ENCODE measurements at places on chromosomes 3 and 15. TPM values are rescaled to one million over a fixed set of nuclear protein-coding genes. Genes with fewer than 3 reads are reported as not detected.

The HHLA2 gene
- polyA plus RNA-seq, result 25.6 TPM

DNA sequence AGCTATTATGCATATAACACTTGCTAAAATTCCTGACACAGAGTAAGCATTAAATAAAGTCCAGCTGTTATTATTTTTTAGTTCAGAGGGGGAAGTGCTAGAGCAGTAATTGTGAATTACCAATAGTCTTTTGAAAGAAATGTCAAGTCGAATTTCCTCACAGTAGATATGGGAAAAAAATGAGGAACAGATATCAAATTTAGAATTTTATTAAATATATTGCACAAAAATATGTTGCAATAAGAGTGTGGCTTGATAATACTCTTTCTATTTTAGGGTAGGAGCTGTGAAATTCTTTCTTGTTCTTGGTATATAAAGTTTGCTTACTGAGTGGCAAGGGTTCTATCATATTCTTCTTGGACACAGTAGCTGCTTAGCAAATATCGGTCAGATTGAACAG lies 181.3 kb downstream of the NFKBIZ start:
- no peak for DNase-seq

The PRKCD gene
- polyA plus RNA-seq, result 24.9 TPM

The CRYBG3 gene
- polyA plus RNA-seq, result 23.6 TPM

DNA sequence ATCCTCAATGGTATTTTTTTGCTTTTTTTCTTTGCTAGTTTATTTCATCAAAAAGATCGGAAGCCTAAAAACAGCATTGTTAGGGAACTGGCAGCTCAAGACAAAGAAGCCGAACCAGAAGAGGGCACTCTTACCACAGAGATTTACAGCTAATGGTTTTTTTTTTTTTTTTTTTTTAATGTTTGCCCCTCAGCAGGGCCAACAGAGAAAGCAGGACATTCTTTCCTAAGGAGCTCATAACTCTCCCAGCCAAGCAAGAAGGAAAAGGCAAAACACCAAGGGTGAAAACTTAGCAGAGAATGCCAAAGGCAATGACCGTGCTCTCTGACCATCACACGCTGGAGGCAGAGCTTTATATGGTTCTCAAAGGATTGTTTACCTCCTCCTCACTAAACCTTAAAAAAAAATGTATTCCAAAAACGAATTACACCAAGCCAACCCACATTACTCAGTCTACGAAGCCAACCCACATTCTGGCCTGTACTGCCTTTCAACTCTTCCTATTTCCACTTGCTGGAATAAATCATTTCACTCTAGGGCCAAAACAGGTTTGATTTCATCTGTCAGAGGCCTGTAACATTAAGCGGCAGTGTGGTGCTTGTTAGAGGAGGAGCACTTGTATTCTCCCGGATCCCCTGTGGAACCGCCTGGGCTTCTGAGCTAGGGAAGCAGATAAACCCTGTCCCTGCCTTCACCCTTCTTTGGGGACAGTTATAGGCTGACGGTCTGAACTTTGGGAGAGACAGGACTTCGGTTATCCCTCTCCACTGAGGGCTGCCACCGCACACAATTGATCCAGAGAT lies 35.6 kb upstream of the GYG1 start:
- DNase-seq, result peak; percentile 58

The CACNA2D2 gene
- polyA plus RNA-seq, result 18.6 TPM

The ROPN1 gene
- 0.12 TPM for polyA plus RNA-seq

- peak; percentile 40 for DNase-seq
These were observed 90.7 kb downstream of the IGF2BP2 start for GRCh38 chr3:185733980-185734724.

- DNase-seq, result no peak
These were observed 2.2 kb downstream of the CHRNA5 start for GRCh38 chr15:78567531-78567930.

The POU1F1 gene
- not detected for polyA plus RNA-seq

DNA sequence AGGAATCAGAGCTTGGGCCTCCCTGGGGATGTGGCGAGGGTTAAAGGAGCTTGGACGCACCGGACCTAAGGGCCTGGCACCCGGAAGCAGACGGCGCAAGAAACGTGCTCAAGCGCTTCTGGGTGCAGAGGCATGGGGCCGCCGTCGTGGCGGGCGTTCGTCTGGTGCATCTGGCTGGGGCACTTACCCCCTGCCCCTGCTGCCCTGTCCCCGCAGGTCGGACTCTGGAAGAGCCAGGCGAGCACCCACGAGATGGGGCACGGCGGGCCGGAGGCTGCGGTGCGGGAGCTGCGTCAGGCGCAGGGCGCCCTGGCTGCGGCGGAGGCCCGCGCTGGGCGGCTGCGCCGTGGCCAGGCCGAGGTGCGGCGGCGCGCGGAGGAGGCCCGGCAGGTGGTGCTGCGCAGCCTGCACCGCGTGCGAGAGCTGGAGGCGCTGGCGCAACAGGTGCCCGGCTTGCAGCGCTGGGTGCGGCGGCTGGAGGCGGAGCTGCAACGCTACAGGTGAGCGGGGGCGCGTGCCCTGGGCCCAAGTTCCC lies 2.5 kb downstream of the EFCC1 start:
- no peak for DNase-seq

DNA sequence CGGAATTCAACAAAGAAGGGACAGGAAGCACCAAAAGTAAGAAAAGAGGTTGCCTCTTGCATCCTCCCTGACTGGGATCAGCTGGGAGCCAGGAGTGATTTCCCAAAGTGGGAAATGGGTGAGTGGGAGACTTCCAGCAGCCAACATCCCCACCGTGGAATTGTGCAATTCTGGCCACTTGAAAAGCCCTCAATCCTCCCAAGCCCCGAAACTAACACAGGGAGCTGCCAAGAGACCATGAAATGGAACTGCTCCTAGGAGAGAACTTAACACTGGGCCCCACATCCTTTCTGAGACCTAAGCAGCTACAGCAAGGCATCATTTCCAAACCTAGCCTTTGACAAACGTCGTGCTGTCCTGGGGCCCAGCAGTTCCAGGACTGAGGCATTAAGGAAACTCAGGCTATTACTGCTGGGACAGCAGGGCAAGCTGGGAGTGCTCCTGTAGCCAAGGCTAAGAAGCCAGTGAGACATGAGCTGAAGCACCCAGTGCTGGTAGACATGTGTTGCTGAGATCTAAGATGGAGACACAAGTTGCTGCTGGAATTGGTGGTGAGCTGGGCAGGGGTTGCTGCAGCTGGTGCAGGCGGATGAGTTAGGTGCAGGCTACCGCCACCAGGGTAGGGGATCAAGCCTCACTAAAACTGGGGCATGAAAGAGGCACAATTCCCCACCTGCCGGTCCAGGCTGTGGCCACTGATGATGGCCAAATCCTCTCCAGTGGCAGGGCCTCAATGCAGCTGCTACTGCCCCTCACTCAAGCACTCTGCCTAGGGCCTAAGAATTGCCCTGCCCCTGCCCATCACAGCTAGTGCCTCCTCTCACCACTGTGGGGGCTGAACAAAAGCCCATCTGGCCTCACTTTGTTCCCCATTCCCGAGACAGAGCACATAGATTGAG lies 43.9 kb downstream of the ALDH1A2 start:
- DNase-seq, result no peak

- no peak for DNase-seq
These were observed 37.9 kb downstream of the CLK3 start for GRCh38 chr15:74653426-74654102.

- no peak for DNase-seq
These were observed 32.4 kb upstream of the HES1 start for GRCh38 chr3:194103505-194103904.

DNA sequence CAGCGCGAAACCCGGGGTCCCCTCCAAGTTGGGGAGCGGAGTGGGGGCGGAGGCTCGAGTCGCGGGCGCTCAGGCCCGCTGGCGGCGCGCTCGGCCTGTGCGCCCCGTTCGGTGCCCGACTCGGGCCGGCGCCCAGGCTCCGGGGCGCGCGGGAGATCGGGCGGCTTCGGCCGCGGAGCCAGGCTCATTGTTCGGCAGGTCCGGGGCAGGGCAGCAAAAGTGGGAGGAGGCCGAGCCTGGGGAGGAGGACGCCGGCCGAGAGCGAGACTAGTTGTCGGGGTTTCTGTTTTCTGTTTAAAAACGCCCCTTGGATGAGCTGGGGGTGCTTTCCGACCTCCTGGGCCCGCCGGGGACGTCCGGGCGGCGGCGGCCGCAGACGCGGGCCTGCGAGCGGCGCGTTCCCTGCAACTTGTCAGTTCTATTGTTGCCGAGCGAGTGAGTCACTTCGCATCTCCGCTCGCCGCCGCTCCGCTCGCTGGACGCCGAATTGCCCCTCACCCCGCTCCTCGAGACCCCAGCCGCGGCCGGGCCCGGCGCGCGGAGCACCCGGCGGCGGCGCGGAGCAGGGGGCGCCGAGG lies 676 bp downstream of the TCF12 start:
- DNase-seq, result peak; percentile 32

GRCh38 chr3:113314923-113315322 lies 103.6 kb downstream of the BOC start:
- DNase-seq, result no peak

- DNase-seq, result no peak
These were observed 140.8 kb downstream of the DIPK2A start for GRCh38 chr3:144112437-144112836.

DNA sequence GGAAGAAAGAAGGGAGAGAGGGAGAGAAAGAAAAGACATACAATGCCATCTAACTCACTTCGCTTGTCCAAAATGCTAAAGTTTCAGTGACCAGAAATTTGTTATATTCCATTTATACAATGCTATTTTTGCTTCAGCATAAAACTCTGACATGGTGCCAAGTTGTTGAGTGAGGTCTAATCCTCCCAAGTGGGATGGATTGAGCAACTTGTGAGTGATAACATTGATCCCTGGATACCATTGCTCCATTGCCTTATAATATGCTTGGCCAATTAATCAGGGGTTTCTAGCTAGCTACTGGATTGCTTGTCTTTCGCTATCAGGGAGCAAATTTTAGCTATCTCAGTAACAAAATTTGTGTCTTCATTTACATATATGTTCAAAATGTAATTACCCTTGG lies 615.6 kb upstream of the DPPA4 start:
- DNase-seq, result no peak

- no peak for DNase-seq
These were observed 24.3 kb downstream of the ATP10A start for GRCh38 chr15:25838871-25839195.

Measured in left renal cortex interstitium (tissue), 4 donors.